ENCODE measurements at places on chromosomes 7 and 10. TPM values are rescaled to one million over a fixed set of nuclear protein-coding genes. Genes with fewer than 3 reads are reported as not detected.

DNA sequence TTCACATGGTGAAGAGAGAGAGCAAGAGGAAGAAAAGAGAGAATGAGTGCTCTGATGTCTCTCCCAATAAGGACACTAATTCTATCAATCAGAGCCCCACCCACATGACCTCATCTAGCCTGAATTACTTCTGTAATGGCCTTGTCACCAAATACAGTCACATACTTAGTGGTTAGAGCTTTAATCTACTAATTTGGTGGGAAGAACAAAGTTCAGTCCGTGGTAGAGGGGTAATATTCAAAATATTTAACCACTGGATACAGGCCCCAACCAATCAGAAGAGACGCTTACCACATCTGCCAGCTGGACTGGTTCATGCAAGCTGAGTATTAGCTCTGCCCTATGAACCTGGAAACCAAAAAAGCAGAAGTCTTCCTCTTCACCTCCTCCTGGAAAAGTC lies 336.3 kb upstream of the NFE2L3 start:
- no peak for DNase-seq

DNA sequence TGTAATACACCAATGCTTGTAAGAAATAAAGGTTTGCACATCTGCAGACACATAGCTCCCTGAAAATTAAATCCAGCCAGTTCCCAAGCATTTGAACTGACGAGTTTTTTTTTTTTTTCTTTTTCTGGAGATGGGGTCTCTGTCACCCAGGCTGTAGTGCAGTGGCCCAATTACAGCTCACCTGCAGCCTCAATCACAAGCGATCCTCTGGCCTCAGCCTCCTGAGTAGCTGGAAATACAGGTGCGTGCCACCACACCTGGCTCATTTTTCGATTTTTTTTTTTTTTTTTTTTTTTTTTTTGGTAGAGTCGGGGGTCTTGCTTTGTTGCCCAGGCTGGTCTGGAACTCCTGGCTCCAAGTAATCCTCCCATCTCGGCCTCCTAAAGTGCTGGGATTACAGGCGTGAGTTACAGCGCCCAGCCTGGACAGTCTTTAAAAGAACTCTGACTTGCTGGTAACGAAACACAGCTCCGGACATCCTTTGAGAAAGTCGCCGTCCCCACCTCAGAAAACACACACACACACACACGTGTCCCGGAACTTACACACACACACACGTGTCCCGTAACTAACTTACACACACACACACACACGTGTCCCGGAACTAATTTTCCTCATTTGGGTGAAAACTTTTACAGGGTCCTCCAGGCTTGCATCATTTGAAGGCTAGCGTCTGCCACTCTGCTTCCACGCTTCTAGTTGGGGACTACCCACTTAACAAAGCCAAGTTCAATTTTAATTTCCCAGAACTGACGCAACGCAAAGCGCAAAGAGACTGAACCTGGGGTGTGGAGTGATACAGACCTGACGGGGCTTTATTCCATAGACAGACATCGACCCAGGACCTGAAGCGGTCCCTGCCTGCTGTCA lies 18.6 kb downstream of the OCM2 start:
- DNase-seq, result peak; percentile 19

GRCh38 chr10:112332509-112333228 lies 41.2 kb upstream of the ACSL5 start:
- no peak for DNase-seq

GRCh38 chr10:113129117-113129516 lies 179.1 kb downstream of the TCF7L2 start:
- no peak for DNase-seq

DNA sequence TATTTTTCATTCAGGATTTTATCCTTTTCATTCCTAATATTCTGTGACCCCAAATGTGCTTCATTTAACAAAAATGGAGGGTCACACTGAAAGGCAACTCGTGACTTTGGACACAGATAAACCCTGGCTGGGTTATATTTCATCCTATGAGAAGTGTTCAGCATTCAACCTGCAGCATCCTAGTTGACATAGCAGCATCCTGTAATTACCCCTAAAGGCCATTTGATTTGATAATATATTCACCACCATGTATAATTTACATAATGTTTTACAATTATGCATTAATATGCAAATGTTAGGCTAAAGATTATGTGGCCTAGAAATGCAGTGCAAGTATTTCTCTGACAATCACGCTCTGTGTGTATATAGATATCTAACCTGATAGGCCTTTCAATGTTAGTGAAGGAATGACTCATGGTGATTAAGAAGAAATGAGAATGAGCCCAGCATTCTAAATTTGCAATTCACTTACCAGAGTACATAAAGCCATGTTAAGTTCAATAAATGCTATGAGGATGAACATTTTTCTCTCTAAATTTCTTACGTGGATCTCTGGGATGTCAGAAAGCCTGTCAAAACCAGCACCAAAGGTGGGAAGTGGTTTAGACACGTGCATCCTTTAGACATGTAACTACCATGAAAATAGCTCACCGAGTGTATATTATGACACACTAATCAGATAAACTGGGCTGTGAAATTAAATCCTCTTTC lies 337.7 kb upstream of the AOAH start:
- DNase-seq, result peak; percentile 19

DNA sequence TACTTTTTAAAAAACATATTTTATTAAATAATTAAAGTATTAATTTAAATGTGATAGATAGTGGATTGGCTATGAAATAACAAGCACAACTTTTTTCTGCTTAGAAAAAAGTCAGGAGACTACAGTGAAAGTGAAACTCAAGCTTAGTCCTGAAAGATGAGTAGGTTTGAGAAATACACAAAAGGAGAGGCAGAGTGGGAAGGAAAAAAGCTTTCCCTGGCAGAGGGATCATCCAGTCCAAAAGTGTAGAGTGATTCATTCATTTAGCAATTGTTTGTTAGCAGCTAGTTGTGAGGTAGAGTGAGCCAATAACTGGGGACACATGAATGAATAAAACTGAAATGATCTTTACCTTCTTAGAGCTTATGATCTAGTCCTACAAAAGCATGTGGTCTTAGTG lies 93.5 kb downstream of the FOXP2 start:
- DNase-seq, result no peak

DNA sequence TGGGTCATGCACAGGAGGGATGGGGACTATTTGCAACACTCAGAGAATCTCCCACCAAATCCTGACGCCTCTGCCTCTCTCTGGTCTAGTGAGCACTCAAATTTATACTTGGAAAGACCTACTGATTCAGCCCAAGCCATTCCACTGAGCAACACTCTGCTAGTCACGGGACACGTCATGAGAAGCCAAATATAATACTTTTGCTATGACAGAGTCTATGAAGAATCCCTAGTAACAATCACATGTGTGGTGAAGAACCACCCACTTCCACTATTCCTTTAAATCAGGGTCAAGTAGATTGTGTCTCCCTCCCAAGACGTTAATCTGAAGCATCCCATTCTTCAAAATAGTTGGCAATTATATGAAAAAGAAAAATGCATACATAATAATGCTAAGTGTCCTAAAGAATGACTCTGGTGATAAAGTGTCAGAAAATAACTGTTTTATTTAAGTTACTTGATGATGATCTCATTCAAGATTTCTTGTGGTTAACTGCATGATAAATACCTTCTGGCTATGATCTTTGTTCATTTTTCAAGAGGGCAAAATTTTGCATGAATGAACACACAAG lies 28.5 kb downstream of the CHCHD3 start:
- DNase-seq, result peak; percentile 60

The RARRES2 gene
- total RNA-seq, result not detected

DNA sequence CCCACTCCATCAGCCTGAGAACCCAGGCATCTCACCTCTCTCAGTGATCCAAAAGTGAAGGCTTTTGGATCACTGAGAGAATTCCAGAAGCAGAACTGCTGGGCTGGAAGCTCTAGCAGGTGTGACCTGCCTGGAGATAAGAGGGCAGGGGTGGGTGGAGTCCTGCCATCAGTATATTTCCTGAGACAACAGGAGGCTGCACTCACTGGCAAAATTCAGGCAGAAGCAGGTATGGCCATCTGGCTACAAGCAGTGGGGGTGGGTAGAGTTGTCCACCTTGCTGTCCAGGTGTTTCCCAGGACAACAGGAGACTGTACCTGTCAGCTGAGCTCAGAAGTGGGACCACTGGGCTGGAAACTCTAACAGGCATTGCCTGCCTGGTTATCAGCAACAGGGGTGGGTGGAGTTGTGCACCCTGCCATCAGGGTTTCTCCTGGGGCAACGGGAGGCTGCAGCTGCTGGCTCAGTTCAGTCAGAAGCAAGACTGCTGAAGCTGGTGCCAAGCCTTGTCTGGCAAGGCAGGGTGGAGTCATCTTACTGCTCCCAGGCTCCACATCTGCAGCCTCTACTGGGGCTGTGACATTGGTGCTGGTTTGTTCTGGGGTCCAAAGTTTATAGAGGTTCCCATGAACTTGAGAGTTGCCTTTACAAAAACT lies 47.2 kb upstream of the SFTPD start:
- DNase-seq, result no peak

DNA sequence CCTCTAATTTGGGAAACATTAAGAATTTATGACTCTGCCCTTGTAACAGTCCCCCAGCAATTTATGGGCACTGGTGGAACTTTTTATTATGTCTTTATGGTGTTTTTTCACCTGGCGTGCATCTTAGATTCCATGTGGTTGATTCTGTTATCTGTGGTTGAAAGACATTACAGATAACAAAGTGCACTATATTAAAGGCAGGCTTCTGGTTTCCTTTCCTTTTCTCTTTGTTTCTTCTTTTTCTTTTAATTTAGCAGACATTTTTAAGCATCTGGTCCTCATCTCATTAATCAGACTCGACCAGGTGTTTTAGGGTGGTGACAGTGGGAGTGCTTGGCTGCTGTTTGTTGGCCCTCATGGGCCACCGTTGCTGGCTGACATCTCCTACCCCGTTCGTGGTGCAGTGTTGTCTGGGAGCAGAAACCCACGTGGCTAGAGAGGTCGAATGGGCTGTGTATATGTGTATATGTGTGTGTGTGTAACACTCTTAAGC lies 77.4 kb downstream of the LRMDA start:
- DNase-seq, result no peak

The CAV2 gene
- 76.6 TPM for total RNA-seq

The NPTX2 gene
- not detected for total RNA-seq

- no peak for DNase-seq
These were observed 33.8 kb downstream of the PFKFB3 start for GRCh38 chr10:6236349-6237198.

- DNase-seq, result no peak
These were observed 101.5 kb downstream of the GFRA1 start for GRCh38 chr10:116171505-116171904.

The SPDYE8 gene
- not detected for total RNA-seq

- DNase-seq, result no peak
These were observed 10.5 kb upstream of the LAMB4 start for GRCh38 chr7:108140671-108141070.

The PAPOLB gene
- 0.40 TPM for total RNA-seq

DNA sequence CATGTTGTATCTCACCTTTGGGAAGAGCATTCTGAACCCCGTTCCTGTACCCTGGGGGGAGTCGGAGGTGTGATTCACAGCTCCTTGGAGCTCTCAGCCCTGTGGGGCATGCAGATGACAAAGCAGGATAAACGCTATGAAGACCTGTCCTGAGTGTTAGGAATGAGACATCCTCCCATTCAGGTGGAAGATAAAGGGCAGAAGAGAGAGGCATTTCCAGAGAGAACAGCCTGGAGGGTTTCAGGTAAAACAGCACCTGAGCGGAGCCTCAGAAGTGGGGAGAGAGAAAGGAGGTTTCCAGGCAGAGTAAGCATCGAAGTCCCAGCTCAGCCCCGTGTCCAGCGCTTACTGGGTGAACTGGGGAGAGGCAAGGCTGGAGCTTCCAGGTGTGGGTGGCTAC lies 288.9 kb downstream of the KLF6 start:
- DNase-seq, result no peak

- DNase-seq, result no peak
These were observed 445 bp downstream of the PPA1 start for GRCh38 chr10:70232859-70233108.

- peak; percentile 57 for DNase-seq
These were observed 46.9 kb upstream of the STK17A start for GRCh38 chr7:43535810-43536585.

DNA sequence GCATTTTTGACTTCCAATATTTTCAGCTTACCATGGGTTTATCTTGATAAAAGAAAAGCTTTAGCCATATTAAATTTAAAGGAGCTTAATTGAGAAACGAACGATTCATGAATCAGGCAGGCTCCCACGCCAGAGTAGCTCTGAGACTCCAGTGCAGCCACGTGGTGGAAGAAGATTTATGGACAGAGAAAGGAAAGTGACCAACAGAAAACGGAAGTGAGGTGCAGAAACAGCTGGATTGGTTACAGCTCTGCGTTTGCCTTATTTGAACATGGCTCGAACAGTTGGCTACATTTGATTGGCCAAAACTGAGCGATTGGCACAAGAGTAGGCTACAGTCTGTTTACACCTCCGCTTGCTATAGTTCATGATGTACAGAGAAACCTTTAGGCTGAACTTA lies 395.4 kb downstream of the GATA3 start:
- no peak for DNase-seq

The CCNY gene
- total RNA-seq, result 145 TPM

DNA sequence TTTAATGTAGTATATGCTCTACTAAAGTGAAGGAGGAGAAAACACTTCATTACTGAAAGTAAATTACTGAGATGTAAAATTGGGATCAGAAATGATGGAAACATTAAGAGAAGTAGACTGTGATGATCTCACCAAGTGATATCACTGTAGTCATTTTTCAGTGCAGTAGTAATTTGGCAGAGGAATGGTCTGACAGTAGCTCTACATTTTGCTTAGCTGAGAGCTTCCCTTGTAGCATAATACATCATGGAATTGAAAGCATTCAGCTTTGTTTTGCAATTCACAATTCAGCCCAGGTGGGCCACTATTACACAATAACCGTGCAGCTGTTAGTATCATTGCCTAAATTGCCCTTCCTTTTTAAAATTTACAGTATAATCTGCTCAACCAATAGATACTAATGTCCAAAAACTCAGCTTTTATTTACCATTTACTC lies 19.4 kb upstream of the CABCOCO1 start:
- peak; percentile 22 for DNase-seq

The CACNB2 gene
- total RNA-seq, result 0.07 TPM

The ASAH2 gene
- total RNA-seq, result 14.0 TPM

DNA sequence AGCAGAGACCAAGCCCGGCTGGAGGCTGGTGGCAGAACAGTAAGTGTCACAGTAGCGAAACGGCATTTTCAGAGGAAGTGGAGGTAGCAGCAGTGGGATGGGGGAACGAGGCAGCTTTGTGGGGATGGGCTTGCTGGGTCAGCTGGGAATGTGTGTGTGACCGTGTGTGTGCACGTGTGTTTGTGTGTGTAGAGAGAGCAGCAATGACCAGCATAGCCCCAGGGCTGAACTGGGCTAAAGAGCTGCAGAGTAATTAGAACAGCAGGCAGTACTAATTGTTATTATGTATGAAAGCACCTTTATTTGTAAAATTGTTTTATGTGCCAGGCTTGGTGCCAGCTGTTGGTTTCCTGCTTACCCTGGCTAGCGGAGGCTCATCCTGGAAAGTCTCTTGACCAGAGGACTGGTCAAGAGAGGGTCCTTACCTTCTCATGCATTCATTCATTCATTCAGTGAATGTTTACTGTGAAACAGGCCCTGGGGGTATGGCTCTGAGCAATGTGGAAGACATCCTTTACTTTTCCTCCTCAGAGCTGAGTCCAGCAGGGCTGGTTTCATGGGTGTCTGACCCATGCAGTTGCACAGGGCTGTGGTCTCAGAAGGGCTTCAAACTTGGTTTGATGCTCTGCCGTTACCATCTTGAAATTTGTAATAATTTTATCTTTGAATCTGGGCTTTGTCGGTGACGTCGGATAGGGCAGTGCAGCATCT lies 184.6 kb downstream of the SEC23IP start:
- no peak for DNase-seq

- no peak for DNase-seq
These were observed 66.2 kb upstream of the SRPK2 start for GRCh38 chr7:105454921-105455320.

GRCh38 chr7:128893251-128894100 lies 17.0 kb downstream of the KCP start:
- DNase-seq, result peak; percentile 92

The SUN3 gene
- total RNA-seq, result not detected

All from PC-3 (cell line).